ENCODE measurements at places on chromosomes 7 and 10.
A peak's percentile ranks its signal among the peaks of the same experiment; 100 is the strongest.

DNA sequence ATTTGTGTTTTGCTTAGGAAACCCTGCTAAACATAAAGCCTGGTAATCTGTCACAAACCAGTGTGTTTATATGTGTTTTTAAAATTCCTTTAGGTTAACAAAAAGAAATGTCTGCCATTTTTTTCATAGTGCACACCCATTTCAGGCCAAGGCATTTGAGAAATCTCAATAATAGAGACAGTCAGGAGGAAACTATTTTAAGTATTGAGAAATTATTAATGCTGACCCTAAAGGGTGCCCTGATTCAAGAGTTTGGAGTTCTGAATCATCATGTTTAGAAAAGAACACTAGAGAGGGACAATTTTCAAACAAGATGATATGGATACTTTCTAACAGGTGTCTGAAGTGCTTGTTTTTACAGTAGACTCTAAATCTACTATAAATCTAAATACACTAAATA lies 28.7 kb downstream of the MALRD1 start:
- no peak for DNase-seq

DNA sequence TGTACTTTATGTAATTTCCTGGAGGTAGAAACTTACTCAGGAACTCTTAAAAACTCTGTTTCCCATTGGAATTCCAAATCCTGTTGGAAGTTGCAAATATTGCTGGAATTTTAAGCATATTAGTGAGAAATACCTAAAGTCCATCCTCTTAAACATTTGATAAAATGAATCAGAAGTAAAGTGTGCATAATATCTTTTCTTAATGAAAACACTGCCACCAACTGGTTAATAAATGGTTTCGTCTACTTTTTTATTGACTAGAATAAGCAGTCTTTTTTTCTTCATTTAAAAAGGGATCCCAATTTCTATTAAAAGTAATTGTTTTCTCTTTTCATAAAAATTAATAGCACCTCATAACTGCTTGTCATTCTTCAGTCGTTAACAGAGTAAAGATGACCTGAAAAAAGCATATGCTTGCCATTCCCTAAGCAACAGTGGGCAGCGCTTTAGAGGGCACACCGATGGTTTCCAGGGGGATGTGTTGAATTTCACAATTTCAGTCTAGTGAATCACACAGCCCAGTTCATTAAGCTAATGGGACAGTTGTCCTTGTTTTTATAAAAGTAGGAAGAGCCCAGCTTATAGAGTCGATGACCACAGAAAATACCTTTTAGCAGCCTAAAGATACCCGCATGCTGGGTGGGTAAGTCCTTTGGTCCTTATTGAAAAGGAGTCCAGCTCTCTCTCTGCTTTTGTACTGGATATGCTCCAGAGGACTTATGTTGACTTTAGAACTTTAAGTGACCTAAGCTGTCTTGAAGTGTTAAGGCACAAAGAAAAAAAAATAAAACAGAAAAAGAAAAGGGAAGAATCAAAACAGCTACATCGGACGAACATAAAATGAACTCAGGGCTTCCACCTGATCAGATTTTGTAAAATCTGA lies 28.5 kb downstream of the NPS start:
- no peak for DNase-seq

DNA sequence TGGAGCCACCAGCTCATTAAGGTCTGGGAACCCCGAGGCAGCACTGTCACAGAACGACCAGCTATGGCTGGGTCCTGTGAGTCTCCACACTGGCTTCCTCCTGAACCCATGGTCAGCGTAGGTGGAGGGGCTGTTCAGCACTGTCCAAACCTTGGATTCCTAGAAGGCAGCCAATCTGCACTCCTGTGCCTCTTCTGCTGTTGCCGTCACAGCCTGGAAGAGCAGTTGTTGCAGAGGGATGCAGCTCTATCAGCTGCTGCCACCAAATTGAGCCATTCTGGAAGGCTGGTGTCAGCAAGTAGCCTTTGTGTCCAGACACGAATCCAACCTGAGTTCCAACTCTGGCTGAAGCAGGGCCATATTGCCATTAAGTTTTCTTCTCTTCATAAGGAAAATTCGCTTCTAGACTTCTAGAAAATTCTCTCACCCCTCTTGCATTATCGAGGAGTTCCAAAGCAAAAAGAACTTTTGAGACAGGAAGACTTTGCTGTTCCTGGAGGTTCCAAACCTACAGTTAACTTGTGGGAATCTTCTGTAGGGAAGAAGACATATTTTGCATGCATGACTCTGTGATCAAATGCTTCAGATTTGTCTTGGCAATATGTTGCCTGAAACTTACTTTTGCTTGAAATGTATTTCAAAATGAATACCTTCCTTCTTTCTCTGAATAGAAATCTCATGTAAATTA lies 84.0 kb downstream of the LRGUK start:
- no peak for DNase-seq

- DNase-seq = no peak
These were observed 28.2 kb downstream of the UMAD1 start for GRCh38 chr7:7668706-7669105.

DNA sequence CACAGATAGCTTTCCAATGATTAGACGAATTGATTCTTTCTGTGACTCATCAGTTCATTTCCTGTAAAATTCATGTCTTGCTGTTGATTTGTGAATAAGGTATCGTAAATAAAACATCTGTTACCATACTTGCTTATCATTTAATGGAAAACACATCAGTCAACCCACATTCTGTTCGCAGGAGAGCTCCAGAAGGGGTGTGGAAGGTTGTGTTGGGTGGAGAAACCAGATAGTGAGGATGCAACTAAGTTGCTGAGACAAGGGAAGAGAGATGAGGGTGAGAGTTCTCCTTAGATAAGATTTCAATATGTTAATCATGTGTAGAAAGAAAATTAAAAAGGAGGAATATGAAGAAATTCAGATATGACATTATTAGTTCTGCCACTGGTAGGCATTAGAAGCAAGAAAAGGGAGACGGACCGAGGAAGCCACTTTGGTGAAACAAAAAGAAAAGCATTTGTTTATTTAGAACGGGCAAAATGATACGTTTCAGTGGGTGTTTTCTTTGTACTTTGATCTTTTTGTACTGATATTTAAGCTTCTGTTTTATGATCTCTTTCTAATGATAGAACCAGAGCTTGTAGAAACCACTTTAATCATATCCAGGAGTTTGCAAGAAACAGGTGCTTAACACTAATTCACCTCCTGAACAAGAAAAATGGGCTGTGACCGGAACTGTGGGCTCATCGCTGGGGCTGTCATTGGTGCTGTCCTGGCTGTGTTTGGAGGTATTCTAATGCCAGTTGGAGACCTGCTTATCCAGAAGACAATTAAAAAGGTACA lies 7.8 kb downstream of the CD36 start:
- DNase-seq = no peak

DNA sequence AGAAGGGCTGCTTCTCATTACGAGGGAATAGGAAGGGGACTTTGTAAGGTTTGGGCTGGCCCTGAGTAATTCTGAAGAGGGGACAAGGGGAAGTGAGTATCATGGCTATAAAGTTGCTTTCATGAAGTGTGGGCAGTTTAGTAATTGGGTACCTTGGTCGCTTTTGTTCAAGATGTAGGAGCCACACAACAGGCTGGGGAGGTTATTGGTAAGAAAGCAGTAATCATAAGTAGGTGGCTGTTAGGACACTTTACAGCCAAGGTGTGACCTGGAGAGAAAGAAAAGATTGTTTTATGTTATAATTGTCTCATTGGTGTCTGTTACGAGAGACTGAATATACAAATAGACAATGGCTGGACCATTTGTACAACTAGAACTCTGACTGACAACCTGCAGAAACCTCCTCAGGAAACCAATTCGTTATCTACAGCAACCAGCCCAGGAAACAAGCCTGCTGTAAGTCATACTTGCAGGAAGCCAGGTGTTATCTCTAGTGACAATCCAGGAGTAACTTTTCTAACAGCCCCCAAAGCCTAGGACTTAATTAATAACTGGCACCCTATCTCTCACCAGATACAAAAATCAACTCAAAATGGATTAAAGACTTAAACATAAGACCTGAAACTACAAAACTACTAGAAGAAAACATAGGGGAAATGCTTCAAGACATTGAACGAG lies 5.0 kb upstream of the CCM2 start:
- no peak for DNase-seq

GRCh38 chr7:156155988-156156733 lies 343.9 kb upstream of the SHH start:
- no peak for DNase-seq

GRCh38 chr7:113283861-113284260 lies 165.5 kb upstream of the SMIM30 start:
- DNase-seq = no peak

DNA sequence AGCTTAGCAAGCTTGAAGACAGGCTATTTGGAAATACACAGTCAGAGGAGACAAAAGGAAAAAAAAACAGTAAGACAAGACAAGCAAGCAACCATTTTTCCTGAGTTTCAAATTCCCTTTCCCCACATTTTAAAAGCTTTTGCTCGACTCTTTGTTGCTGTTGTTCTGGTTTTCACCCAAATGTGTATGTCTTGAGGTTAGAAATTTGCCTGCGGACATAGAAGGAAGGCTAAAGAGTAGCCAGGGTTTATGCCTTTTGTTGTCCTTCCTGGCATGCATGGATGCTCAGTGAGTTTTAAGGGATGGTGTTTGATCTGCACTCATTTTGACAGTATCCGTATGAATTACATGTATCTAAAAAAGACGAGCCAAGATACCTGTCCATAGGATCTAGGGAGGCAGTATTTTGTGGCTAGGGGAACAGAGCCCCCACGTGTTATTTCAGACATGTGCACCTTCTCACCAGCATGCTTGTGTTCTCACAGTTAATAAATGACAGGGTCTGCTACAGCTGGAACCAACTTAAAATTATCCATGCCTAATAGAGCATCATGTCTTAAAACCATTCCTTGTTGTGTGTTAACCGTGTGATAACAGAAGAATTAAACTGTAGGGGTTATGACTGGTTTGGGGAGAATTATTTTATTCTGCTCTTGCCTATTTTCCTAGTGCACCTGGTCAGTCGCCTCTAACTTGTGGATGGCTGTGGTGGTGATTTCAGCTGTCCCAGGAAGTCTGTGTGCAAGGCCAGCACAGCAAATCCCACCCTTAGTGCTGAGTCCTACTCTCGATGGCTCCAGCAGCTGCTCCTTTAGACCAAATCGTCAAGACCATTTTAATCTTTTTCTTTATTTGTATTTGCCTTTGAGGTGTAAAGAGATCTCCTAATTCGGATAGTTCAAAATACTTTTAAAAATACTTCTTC lies 9.1 kb downstream of the WIPF3 start:
- no peak for DNase-seq

- no peak for DNase-seq
These were observed 83.4 kb downstream of the NEURL1 start for GRCh38 chr10:103576862-103577261.

DNA sequence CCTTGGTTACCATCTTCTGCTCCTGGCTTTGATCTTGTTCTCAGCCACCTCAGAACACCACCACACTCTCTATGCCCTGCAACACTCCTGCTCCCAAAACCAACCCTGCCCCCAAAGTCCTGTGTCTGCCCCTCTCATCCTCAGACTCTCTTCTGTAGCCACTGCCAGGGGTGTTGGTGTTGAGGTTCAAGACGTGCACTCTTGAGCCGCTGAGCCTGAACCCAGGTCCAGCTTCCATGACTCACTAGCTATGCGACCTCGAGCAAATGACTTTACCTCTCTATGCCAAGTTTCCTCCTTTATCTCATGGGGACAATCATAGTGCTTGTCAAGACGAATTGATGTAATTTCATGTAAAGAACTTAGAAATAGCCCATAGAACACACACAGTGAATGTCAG lies 840 bp upstream of the ATP6V0A4 start:
- no peak for DNase-seq

DNA sequence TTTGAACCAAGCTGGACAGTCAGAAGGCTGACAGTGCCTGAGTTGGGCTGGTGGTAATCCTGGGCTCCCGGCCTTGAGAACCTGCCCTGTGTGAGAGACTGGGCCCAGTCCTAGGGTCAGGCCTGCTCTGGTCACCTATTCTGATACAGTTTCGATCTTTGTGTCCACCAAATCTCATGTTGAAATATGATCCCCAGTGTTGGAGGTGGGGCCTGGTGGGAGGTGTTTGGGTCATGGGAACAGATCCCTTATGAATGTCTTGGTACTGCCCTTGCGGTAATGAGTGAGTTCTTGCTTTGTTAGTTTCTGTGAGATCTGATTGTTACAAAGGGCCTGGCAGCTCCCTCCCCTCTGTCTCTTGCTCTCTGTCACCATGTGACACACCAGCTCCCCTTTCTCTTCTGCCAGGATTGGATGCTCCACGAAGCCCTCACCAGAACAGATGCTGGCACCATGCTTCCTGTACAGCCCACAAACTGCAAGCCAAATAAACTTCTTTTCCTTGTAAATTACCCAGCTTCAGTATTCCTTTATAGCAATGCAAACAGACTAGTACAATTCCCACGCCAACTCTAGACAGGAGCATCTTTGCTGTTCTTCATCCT lies 111.8 kb upstream of the ZNF438 start:
- no peak for DNase-seq

- DNase-seq = peak; percentile 76
These were observed 2.1 kb downstream of the SNX10 start for GRCh38 chr7:26293569-26294308.

- no peak for DNase-seq
These were observed 177.4 kb downstream of the CDCA7L start for GRCh38 chr7:21768279-21768678.

DNA sequence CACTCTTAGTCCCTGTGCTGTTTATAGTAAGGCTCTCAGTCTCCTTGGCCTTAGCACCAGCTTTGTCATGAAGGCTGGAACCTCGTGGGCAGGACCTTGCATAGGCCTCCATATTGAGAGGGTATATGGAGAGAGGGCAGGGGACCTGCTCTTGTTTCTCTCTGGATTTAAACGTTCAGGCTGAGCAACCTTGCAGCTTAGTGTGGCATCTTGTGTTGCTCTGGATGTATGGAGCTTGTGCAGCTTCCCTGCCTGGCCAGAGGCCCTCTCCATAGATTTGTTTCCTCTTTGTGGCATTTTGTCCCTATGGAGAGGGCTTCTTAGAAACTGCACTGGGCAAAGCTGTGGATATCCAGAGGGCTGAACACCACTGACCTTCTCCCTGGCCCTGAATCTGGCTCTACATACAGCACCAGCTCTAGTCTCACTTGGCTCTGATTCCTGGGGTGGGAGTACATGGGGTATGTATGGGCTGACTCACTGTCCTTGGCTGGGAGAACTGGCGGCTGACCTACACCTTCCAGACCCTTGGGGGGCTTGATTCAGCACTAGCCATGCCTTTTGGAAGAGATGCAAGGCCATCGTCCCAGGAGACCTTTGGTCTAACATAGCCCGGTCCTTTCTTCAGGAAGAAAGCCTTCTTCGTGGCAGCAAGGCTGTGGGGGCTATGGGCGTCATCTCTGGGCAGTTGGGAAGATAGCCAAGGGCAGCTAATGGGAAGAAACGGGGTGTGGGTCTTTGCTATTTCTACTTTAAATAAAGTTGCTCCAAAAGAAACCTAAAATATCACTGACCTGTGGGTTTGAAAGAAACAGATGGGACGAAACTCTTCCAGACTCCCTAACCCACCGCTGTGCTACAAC lies 30.5 kb downstream of the ITPRIP start:
- DNase-seq = no peak
